ENCODE measurements at places on chromosomes 5 and 9.

DNA sequence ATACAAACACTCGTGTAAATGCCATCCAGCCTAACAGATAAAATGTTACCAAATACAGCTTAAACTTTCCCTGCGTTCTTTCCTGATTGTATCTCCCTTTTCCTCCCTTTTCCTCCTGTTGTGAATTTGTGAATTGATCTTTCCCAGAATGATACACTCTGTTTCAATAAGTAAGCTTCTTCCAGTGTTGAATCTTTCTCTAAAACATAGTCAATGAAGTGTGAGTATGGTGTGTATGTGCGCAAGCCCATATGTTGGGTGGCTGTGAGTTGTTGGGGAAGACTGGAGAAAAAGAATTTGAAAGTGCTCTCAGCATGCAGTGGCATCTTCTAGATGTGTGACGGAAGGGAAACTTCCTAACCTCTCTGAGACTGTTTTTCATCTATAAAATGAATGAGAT lies 143.1 kb upstream of the KLF4 start:
- no peak for DNase-seq

DNA sequence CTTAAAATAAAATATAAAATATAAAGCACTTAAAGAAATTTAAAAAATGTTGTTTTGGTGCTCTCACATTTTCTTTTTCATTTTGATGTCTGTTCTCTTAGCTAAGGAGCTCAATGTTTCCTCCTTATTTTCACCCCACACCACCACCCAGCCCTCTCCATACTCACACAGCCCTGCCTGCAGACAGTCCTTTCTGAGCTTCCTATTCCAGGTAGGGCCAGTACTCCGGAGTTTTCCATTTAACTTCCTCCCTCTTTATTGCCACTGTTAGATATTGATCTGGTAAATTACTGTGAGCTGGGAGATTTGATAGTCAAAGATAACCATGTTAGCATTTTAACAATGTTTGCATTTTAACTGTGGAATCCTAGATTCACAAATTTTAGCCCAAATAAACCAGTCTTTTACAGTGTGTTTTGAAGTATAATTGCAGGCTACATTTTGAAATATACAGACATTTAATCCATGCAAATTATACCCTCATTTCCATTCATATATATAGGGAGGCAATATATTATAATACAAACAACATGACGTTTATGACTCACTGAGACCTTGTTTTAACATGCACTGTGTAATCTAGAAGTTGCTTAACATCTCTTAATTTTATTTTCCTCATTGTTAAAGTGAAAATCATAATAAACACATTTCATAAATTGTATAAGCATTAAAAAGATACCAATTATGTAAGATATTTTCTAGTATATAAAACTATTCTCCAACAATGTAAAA lies 927.1 kb downstream of the NR2F1-AS1 start:
- no peak for DNase-seq

GRCh38 chr9:81665322-81665871 lies 23.9 kb downstream of the TLE1 start:
- no peak for DNase-seq

- DNase-seq, result no peak
Observed at GRCh38 chr9:15332939-15333338, 25.9 kb upstream of the TTC39B start.

GRCh38 chr5:142654578-142655058 lies 31.3 kb downstream of the FGF1 start:
- no peak for DNase-seq

DNA sequence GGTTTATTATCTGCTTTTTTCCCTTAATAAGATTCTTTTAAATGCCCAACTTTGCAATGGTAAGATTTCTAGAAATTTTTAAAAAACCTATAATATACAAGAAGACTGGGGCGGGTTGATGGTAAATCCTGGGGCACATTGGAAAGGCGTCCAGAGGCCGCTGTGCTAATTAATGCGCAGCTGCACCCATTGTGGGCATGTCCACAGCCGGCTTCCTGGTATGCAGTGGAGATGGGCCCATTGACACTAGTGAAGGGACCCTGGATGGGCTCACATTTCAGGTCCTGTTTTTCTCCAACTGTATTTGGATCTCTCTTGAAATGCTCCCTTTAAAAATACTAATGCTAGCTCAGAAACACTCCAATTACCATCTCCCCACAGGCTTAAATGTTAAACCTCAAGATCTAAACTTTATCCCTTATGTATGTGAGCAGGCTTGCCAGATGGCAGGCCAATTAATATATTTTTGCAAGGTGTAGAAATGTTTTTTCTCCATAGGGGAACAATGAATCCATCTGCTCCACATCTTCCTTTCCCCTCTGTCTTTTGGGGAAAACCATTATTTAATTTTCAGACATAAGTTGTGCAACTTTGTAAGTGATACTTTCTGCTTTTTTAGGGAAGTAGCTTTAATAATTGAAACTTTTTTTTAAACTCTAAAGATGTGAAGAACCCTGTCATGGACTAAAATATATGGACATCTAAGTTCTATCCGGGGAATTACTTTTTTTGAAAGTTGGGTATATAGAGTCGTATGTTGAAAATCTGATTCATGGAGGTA lies 177.3 kb downstream of the CD180 start:
- no peak for DNase-seq

GRCh38 chr5:67221487-67222242 lies 25.1 kb upstream of the CD180 start:
- DNase-seq, result no peak

- DNase-seq, result no peak
Observed at GRCh38 chr9:13684656-13685055, 405.2 kb upstream of the MPDZ start.

DNA sequence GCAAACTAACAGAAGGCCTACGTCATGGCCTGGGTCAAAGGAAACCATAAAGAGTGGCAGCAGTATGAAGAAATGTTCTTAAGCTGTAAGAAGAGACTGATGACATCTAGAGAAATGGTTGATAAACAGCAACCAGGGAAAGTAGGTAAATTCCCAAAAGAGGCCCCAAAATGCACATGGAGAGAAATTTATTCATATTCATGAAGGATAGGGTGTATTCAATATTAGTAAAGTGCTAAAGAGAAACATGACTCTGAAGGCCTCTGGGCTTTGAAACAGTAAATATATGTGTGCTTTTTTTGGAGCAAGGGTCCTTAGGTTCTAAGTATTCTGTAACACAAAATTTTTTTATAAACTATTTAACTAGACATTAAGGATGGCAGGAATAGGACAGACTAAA lies 149.7 kb upstream of the GRIA1 start:
- no peak for DNase-seq

- DNase-seq, result no peak
Observed at GRCh38 chr5:159128070-159128541, 28.4 kb upstream of the EBF1 start.

DNA sequence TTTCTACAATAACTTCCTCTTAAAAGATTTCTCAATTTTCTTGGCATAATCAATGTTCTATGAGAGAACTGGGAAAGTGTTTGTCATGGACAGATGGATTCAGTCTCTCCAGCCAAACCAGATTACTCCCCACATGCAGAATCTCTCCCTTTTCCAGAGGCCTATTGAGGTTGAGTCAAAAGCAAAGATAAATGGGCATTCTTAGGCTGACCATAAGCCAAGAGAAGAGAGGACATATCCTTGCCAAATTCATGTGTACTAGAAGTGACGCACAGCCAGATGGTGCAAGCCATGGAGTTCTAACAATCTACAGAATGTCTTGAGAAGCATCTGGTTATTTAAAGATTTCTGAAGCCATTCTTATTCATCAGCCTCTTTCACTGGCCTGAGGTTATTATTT lies 2115.0 kb downstream of the MAT2B start:
- no peak for DNase-seq

- DNase-seq, result no peak
Observed at GRCh38 chr5:1736065-1736464, 63.6 kb downstream of the MRPL36 start.

- DNase-seq, result no peak
Observed at GRCh38 chr5:58378613-58379390, 81.1 kb downstream of the PLK2 start.

DNA sequence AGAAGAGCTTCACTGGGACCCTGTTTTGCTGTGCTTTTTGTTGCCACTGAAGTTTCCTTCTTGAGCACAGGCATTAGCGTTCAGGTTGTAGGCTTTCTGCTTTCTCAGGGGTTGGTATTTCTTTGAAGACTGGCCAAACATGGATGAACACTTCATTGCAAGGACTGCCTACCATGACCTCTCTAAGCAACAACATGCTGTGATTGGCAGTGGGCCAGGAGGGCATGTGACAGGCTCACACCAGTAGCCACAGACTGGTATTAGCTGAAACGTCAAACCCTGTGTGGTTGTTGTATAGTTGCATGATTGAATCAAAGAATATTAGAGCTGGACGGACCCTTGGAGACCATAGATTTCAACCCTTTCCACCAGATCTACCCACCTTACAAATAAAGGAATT lies 20.0 kb upstream of the MLANA start:
- no peak for DNase-seq

DNA sequence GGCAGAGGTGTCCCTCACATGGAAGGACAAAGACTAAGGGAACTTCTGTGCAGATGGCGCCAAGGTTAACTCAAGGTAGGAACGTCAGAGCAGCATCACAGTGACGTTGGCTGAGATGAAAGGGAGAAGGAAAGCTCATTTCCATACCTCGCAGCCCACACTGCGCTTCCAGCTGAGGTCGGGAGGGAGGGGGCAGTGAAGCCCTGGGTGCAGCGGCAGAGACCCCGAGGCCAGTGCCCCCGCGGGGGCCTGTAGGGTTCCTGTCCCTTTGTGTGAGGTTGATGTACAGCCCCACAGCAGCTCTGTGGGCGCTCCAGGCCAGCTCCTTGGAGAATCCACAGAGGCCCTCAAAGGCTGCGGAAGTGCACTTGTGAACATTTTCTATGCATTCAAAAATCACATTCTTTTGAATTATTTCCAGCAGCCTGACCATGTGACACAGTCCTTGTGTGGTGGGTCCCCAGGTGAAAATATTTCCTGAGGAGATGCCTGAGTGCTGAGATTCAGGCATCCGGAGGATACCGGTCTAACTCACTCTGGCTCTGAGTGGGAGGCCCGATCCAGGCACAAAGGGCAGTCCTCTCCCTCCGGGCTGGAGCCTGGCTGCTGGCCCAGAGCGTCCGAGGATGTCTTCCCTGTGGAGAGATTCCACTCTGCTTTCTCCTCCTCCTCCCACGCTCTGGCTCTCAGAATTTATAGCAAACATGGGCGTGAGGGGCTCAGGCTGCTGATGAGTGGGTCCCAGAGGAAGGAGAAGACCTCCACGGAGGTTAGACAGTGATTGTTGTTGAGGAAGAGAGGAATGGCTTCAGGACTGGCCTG lies 150.7 kb downstream of the ICE1 start:
- DNase-seq, result no peak

- DNase-seq, result no peak
Observed at GRCh38 chr5:123035918-123036390, 571 bp downstream of the PPIC start.

DNA sequence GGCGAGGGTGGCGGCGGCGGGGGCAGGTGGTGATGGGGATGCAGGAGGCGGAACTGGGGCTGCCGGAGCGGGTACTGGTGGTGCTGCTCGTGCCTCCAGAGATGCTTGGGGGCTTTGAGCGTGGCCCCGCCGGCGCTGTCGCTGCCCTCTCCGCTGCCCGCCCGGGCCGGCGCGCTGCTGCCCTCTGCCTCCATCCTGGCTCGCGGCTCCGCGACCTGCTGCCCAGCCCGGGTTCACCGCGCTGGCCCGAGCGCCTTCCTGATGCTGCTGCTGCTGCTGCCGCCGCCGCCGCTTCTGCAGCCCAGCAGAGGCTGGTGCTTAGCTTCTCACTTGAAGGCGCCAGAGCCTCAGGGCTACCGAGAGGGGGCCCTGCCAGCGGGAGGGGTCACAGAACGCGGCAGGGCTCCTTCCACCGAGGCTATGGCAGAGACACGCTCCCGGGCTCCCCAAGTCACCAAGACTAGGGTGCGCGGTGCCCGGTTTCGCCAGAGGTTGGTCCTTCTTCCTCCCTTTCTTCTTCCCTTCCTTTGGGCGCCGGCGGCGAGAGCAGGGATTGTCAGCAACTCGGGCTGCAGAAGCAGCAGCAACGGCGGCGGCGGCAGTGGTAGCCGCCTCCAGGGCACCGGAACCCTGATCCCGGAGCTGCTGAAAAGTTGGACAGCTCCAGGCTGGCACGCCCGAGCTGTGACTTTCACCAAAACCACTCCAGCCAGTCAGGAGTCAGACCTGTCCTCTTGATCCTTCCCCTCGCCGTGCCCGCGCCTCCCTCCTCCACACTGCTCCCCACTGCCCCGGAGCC lies at the start of gene PDE4D:
Gene PDE4D, minus strand, starts transcription at position 298 of the 799 bp plus-strand sequence.
- DNase-seq, result no peak
